ENCODE measurements at places on chromosomes 2 and 18.

DNA sequence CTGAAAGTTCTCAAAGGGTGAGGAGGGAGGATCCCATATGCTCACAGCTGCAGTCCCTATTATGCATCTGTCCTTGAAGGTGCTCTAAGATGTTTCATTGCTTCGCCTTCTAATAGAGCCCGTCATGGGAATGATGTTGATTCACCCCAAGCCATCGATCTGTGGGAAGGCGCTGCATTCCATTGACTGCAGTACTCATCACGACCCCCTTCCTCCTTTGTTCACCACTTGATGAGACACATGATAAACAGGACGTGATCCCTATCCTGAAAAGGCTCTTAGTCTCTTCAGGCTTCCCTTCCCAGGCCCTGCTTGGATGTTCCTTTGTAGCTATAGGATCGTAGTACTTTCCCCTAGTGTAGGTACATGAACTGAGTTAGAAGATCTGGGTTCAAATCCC lies 181.8 kb downstream of the AGPS start:
- DNase-seq = no peak

GRCh38 chr2:60493804-60494387 lies 59.6 kb downstream of the BCL11A start:
- no peak for DNase-seq

- no peak for DNase-seq
Measured at GRCh38 chr18:12492907-12493306, 85.2 kb downstream of the PRELID3A start.

- no peak for DNase-seq
Measured at GRCh38 chr2:20080839-20081415, 29.5 kb upstream of the LAPTM4A start.

Measured in C1 segment of cervical spinal cord (tissue), 14 donors.